Activated CD4-positive, alpha-beta T cell treated with anti-CD3 and anti-CD28 coated beads, Interleukin-2, amount 50 U/mL, for 48 hours (primary cell): ENCODE measurements at places on chromosomes 6 and 20.

DNA sequence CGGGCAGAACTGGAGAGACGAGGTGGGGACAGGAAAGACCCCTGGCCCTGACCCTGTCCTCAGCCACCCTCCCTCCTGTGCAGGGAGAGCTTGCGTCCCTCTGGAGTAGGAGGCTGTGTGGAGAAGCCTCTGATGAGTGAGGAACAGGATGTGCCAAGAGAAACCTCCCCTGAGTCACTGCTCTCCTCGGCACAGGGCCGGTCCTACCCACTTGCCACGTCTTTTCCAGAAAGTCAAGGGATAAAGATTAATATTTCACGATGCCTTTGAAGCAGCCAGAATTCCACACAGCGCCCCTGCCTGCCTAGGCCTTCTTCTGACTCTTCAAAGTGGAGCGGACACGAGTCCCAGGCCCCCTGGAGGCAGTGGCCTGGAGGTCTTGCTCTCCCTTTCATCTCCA, 34.9 kb upstream of the THBS2 start:
- DNase-seq, result no peak

GRCh38 chr20:32544260-32544722, 40.8 kb downstream of the NOL4L start:
- DNase-seq, result no peak

DNA sequence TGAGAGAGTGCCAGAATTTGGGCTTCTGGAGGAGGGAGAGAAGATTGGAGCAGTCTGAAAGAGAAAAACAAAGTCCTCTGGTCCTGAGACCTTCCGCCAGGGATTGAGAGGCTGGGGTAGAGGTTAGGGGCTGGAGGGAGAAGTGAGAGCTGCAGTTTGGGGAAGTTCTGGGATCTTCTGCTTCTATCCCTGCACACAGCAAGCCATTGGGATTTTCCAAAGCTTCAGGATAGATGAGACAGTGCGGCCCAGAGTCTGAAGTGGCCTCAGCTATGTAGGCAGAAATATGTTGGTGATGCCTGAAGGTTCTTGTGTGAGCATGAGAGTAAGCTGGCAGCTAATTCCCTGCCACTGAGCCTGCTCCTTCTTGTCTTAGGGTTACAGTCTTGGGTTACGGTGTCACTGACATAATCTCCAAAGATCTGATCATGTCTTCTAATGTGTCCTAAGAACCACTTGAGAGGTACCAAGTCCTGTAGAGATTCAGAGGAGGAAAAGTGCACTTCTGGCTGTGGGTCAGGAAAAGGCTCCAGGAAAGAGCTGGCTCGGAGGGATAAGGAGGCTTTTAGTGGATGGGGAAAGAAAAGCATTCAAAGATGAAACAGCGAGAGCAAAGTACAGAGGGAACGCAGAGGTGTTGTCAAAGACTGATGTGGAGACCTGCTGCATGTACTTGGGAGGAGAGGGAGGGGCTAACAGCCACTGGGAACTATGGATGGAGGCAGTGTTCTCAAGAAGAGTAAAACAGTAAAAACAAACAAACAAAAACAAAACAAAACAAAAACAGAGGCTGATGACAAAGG, 131.1 kb upstream of the MYLIP start:
- DNase-seq, result no peak

DNA sequence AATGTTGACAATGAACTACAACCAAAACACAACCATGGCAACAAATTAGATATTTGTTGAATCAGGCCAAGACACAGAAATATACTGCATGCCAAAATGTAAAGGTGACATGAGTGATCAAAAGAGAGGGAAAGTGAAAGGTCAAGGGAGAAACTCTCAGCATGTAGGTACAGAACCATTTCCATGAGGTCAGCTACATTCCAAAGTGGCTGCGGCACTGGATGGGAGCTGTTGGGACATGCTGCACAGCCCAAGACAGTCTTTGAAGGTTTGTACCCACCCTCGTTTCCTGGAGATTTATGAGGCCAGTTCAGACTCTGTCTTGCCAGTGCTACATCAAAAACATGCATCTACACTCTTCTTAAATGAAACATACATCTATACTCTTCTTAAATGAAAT, 579.9 kb downstream of the BMP2 start:
- no peak for DNase-seq

DNA sequence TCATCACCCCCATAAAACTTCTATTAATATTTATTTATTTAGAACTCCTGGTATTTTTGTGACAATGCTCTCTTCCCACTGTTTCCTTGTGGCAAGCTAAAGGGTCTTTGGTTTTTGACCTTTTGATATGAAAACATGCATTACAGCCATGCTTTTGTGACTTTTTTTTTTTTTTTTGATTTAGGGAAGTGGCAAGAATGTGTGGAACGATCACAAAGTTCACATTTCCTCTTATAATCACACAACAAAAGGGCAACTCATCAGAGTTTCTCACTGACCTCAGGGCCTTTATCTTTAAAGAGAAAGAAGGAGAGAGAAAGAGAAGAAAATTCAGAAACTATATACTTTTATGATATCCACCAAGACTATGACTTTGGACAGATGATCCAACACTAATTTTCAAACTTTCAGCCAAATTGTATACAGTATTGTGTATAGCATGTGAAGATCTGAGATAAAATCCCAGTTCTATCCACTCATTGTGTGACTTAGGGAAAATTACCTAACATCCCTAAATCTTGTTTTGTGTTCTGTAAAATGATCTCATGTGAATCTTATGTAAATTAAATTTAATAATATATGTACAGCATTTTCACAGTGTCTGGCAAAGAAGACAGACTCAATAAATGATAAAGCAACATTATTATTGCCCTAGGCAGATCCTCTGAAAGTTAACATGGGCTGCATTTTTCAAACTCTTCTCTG, 106.8 kb upstream of the MARCKS start:
- DNase-seq, result no peak

- DNase-seq, result no peak
These were observed 123.0 kb downstream of the CD83 start for GRCh38 chr6:14240411-14241166.

DNA sequence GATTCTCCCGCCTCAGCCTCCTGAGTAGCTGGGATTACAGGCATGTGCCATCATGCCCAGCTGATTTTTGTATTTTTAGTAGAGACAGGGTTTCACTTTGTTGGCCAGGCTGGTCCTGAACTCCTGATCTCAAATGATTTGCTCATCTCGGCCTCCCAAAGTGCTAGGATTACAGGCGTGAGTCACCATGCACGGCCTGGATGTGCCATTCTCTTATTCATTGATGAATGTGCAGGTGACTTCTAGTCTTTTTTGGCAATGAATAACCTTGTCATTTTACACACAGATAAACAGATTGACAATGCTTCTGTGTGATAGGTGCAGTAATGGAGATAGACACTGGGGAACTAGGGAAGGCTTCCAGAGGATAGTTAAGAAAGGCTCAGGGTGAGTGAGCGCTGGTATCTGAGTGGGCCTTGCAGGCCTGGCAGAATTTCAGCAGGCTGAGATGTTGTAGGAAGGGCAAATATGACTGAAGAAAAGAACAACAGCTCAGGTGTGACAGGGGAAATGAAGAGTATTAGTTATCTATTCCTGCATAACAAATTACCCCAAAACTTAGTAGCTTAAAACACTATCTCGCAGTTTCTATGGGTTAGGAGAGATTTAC, 23.3 kb downstream of the PPARD start:
- no peak for DNase-seq
